ENCODE measurements at places on chromosomes 2 and 18.

GRCh38 chr2:121140734-121141133 is 144.3 kb downstream of the TFCP2L1 start:
- DNase-seq = no peak

GRCh38 chr18:76686737-76687231 is 135.6 kb upstream of the ZNF236 start:
- no peak for DNase-seq

DNA sequence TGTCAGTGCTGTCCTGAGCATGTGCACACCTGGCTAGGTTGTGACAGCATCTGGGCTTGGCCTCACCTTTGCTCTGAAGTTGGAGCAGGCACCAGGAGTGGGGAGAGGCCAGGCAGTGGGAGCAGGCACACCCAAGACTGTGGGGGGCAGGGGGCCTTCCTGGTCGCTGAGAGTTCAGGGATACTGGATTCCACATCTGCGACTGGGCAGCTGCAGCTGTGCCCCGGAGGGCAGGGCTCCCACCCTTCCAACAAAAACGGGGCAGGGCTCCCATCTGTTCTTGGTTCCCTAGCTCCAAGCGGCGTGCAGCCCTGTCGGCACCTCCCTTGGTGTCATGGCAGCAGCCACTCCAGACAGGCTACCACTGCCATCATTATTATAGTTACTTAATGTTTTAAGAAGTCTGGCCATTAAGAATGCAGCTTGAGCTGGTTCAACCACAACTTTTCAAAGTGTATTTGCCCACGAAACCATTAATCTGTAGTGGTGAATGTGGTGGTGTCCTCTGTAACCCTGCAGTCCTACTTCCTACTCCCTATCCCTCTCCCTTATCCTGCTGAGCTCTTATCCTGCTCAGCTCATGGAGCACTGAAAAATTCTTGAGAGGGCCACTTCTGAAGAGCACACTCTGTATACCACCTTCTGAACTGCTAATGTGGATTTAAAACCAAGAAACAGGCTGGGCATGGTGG is 48.0 kb upstream of the RAB1A start:
- DNase-seq = no peak

DNA sequence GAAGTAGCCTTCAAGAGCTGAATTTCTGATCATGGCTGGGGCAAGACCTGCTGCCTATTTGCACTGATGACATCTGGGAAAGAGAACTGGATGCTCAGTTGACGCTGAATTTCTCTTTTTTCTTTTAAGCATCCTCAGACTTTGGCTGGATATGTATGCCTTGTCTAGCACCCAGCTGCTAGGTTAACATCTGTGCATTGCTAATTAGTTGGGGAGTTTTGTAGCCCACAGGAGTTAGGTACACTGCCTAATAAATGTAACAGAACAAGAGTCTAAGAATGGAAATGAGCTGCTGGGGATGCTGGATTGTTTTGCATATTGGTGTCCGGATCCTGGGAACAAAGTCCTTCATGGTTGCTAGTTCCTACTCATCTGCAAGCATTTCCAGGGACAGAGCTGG is 40.9 kb upstream of the STPG4 start:
- no peak for DNase-seq

DNA sequence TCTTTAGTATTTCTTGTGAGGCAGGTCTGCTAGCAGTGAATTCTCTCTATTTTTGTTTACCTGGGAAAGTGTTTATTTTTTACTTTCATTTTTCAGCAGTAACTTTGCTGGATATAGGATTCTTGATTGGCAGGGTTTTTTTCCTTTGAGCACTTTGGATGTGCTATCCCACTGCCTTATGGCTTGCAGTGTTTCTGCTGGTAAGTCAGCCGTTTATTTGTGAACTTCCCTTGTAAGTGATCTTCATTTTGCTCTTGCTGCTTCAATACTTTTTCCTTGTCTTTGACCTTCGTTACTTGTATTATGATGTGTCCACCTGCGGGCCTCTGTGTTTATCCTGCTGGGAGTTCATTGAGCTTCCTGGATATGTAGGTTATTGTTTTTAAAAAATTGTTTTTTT is 54.7 kb downstream of the SLC66A2 start:
- no peak for DNase-seq

DNA sequence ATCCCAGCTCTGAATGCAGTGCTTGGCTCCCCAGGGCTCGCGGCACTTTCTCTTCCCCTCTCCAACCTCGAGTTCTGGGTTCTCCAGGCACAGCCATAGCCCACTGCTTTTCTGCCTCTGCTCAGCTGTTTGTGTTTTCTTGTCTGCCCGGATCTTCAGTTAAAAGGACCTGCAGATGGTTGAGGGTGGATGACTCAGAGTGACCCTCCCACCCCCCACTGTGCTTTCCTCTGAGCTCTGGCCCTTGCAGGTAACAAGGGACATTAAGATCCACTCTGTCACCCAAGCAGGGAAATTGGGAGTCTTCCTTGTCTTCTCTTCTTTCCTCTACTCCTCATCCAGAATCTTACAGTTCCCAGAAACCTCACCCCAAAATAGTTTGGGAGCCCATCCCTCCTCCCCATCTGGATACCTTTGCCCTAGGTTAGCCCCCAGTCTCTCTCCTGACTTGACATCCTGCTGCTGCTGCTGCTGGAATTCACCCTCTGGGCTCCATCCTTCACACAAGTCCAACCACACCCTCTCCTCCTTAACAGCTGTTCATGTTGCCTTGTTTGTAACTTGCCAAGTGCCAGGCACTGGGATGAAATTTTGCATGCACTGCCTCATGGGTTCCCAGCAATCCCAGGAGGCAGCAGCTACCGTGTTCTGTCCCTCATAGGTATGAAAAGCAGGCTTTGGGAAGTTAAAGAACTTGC is 157.9 kb upstream of the TTC39C start:
- no peak for DNase-seq

DNA sequence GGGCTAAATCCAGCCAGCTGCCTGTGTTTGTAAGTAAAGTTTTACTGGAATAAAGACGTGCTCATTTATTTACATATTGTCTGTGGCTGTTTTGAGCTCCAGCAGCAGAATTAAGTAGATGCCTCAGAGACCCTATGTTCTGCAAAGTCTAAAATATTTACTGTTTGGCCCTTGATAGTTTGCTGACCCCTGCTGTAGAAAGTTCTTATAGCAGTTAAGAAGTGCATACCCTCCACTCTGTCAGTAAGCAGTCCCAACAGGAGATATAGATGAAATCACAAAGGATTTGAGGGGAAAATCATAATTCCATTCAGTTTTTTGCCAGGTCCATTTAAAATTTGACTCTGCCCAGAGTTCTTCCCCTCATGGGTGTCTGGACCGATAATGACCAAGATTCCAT is 50.1 kb upstream of the ITM2C start:
- DNase-seq = no peak

All from T-helper 2 cell (primary cell).